Activated naive CD8-positive, alpha-beta T cell treated with anti-CD3 and anti-CD28 coated beads for 36 hours (primary cell): ENCODE measurements at places on chromosomes 5 and 9. TPM values are rescaled to one million over a fixed set of nuclear protein-coding genes. Genes with fewer than 3 reads are reported as not detected.

DNA sequence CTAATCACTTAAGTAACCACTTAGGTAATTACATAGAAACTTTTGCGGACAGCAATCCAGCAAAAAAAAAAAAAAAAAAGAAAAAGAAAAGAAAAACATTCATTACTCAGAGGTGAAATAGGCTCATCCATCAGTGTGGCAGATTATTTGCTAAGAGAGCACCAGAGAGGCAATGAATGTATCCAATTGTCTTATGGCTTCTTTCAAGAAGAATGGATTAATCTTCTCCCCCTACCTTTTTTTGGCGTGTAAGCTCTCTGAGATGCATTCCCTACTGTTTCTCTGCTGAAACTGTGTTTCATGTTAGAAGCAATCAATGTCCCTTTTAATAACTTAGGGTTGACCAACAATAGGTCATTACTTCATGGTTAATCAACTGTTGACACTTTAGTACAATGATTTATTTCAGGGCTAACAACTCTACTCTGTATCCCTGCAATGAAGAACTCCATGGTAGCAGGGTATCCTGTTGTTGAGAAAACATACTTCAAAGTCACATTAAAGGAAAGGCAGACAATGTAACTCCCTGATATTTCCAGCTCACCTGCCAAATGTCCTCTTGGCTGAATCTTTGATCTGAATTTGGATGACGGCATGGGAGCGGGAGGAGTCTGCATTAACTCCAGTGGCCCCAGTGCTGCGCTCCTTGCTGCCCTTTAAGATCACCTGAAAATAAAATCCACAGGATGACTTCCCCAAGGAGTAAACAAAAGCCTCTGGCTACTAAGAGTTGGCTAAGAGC is 57.6 kb downstream of the KIF24 start:
- no peak overlapping the region for H3K4me3 ChIP-seq
- H3K27ac ChIP-seq = no peak overlapping the region
- no peaks in the 10 kb centered on the region for H3K27me3 ChIP-seq
- peaks cover 9% of the 10 kb centered on the region for H3K36me3 ChIP-seq
- no peak for DNase-seq

- no peak for DNase-seq
- no peaks in the 10 kb centered on the region for H3K36me3 ChIP-seq
Observed at GRCh38 chr5:1832511-1833250, 31.5 kb downstream of the NDUFS6 start.

DNA sequence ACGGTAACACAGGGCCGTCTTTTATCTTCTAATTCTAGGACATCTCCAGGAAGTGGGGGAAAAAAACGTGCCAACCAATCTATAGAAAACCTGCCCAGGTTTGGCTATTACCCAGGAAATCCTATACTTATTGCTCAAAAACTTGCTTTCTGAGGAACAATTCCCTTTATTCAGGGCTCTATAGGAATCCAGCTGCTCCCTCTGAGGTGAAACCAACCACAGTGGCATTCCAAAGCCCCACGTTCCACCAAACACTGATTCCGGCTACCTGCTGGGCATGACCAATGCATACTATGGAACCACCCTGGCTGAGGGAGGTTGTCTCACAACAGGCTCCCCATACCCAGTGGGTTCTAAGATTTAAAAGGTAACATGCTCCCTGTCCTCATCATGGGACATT is 57.6 kb downstream of the GLIS3 start:
- H3K27ac ChIP-seq = no peak overlapping the region
- no peak overlapping the region for H3K4me3 ChIP-seq
- no peaks in the 10 kb centered on the region for H3K27me3 ChIP-seq
- peaks cover 37% of the 10 kb centered on the region for H3K4me1 ChIP-seq

Gene SOHLH1
- not detected for total RNA-seq

Gene FABP6
- total RNA-seq = not detected

GRCh38 chr9:133375116-133375723 is 640 bp downstream of the SURF4 start:
- H3K36me3 ChIP-seq = peaks cover 36% of the 10 kb centered on the region
- peaks cover 35% of the 10 kb centered on the region for H3K4me1 ChIP-seq
- DNase-seq = peak; percentile 43

DNA sequence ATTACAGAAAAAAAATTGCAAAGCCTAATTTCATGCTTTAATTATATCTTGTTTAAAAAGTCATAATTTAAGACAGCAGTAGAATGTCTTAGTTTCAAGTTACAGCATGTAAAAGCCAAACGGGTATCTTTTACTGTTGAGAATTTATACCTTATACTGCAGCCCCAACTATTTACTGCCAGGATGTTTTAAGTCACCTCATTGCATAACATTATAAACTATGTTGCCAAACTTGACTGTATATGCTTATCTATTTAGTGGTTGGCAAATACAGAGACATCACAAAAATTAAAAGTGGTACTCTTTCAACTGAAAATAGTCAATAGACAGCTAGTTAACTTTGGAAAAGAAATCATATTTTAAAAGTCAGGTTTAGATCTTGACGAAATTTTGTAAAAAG is 119.5 kb downstream of the EDIL3 start:
- DNase-seq = no peak
- H3K4me3 ChIP-seq = no peak overlapping the region
- no peak overlapping the region for H3K27ac ChIP-seq
- no peaks in the 10 kb centered on the region for H3K27me3 ChIP-seq
- H3K36me3 ChIP-seq = no peaks in the 10 kb centered on the region

Gene OCLN
- total RNA-seq = 0.43 TPM
